Caco-2 (cell line): ENCODE measurements at places on chromosomes 5 and 9.

GRCh38 chr9:93205896-93206575, 22.1 kb downstream of the WNK2 start:
- no peak for DNase-seq

GRCh38 chr5:147530530-147531389, 20.9 kb upstream of the DPYSL3 start:
- no peak for DNase-seq

GRCh38 chr5:73674669-73675004, 48.6 kb downstream of the ARHGEF28 start:
- DNase-seq = no peak

- no peak for DNase-seq
These were observed 23.1 kb downstream of the ANP32B start for GRCh38 chr9:98006127-98006796.

DNA sequence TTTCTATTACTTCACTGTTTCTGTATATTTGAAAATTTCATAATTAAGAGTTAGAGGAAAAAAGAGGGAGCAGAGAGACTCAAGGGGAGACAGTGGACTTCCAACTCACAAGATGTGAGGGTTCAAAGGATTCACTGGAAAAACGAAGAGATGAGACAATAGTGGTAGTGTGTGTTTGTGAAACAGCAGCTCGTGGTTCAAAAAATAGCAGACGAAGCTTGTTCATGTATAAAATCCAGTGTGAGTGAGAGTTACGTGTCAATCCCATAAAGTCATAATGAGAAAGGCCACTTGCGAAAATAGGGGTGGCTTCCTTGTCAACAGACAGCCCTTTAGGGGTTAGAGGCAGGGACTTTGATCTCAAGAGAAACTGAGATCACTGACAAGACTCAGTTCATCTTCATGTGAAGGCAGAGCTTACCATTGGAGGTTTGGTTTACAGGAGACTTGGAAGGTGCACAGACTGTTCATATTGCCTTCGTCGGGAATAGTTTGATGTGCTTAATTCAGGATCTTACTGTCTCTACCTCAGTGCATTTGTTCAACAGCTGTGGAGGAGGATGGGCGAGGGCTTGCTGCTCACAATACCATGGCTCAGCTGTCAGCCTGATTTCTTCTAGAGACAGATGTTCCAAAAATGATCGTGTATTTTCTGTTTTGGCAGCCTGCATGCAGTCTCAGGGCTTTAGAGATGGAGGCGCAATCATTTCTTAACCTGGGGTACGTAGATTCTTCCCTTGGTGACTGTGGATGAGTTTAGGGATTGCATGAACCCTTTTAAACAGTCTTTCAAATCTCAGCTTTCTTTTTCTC, 105.7 kb upstream of the KLF9 start:
- DNase-seq = no peak

DNA sequence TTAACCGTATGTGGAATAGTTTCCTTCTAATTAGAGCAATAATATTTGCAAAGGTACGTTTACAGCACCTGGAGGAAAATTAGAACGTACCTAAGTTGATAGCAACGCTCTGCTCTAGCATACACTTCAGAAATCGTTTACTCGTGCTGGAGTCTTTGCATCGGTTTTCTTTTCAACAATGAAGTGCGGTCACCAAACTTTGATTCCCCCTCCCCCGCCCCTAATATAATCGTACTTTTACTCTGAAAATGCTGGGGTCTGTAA, 506 bp downstream of the ADAMTS19 start:
- DNase-seq = no peak

- DNase-seq = no peak
These were observed 32.3 kb upstream of the HTR4 start for GRCh38 chr5:148686660-148687059.

DNA sequence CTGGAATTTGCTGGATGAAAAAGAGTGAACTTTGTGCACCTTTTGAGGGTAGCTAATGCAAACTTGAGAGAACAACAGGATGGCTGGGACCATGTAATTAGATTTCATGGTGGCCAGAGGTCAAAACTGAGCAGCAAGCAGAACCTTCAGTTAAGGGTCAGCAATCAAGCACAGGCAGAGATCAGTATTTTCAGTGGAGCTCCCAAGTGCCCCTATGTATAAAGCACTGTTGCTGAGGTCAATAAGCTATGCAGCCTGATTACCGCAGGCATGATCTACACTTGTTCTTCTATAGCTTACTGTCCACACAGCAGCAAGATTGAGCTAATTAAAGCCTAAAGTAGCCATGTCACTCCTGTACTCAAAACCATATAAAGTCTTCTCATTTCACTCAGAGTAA, 62.1 kb upstream of the TMC1 start:
- no peak for DNase-seq

DNA sequence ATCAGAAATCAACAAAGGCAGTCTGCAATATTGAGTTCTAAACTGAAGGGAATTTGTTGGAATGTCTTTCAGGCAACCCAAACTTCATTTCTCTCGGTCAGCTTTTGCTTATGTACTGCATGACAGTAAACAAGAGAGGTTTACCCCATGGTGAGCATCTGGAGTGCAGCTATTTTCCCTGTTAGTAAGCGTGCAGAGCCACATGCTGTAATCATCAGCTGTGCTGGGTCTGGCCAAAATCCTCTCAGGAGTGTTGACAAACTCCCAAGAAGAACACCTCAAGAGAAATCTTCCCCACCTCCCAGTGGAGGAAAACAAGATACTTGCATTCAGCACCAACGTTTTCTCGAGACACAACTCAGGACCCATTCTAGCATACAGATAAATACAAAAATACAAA, 83.6 kb upstream of the ADAMTSL1 start:
- no peak for DNase-seq

DNA sequence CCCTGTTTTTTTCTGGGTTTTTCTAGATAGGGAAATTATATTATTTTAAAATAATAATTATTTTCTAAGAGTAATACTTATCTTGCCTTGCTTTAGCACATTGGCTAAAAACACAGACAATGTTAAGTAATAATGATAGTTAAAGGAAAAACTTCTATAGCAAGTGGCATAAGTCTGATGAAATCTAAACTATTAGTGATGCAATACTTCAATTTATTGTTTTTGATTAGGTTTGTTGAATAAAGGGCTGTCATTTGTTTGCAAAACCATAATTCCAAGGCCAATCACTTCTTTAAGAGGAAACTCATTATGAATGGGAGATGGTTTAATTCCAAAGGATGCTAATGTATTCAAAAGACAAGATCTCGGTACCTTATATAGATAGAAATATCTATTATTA, 293.8 kb upstream of the FBXL7 start:
- no peak for DNase-seq

DNA sequence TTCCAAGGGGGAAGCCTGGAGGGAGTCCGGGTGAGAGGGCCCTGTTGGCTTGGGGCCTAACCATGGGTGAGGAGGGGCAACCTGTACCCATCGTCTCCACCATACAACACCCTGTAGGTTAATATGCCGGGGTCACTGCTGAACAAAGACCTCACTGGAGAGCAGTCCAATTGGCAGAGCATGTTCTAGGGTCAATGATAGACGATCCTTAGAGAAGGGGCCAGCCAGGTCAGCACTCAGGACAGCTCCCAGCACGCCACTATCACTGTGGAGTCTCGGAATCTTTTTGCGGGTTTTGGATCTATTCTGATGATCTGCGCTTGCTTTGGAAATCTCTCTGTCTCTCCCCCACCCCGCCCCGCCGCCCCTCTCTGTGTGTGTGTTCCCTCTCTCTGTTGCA, 218.4 kb upstream of the MVB12B start:
- DNase-seq = no peak

DNA sequence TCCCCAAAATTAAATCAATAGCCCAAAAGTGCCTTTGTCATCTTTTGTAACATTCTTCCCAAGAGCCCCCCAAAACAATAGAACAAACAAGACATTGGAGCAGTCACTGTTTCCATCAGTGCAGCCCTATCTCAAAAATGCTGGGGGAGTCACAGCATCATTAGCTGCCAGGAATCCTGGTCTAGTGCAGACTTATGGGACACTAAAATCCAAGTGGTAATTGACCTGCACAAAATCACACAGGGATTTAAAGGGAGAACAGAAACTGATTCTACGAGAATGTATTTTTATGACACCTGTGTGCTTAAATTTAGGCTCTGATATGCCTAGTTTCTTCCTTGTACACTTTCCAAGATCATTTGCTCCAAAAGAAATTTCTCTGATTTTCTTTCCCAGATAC, 172.9 kb downstream of the GLIS3 start:
- DNase-seq = no peak

DNA sequence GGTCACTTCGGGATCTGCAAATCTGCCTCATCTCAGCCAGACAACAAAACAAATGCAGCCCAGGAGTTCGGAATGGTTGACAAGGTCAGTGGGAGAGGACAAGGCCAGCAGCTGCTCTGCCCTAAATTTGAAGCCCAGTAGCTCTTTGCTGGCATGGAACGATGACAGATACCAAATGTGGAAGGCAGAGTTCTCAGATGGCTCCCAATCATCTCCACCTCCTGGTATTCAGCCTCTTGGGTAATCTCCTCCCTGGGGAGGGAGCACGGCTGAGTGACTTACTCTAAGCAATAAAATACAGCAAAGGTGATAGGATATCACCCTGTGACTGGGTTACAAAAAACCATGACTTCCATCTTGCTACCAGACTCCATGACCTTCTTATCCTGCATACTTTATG, 172.8 kb downstream of the ENTREP1 start:
- DNase-seq = no peak

DNA sequence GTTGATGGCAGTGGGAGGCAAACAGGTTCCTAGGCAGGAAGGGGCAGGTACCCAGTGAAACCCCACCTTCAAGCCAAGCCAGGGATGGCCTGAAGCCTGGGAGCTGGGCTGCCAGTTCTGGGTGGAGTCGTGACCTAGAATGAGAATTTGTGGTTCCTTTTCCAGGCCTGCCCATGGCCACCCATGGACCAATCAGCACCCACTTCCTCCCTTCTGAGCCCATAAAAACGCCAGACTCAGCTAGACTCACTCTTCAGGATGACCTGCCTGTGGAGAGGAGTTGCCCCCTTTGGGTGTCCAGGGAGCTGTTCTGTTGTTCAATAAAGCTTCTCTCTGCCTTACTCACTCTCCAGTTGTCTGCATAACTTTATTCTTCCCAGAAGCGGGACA, 144.0 kb upstream of the MRPS30 start:
- no peak for DNase-seq

DNA sequence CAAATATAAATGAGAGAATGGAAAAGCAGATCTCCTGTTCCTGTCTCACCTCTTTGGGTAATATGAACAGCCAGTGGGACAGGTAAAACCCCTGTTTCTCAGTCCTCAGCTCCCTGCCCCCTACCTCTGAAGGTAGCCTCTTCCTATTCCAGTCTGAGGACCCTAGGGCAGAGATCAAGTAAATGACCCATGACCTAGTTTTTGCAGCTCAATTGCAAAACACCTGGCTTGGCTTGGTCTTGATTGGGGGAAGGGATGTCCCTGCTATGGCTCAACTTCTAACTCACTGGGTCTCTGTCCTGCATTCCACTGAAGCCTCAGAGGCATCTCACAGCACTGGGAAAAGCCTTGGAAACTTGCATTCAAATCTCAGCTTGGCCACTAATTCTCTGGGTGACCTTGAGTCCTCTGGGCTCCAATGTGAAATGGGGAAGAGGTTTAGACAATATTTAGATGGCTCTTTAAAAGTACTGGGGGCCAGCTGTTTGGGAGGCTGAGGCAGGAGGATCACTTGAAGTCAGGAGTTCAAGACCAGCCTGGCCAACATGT, 1.6 kb upstream of the GALT start:
- DNase-seq = peak; percentile 81

DNA sequence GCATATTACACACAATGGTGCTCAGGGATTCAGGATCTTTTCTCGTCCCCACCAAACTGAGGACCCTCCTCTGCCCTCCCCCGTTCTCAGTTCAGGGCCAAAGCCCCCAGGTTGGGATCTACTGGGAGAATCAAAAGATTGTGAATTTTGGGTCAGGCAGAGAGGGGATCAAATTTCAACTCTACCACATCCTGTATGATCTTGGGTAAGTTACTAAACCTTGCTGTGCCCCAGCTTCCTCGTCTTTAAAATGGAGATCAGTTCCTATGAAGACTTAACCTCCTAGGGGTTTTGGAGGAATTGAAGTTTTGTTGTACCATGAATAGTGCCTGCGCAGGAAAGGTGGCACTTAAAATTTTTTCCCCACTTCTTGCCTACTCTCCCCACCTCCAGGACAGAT, 62.4 kb downstream of the RAI14 start:
- no peak for DNase-seq

- DNase-seq = no peak
These were observed 360.1 kb upstream of the RIOK2 start for GRCh38 chr5:97543166-97543565.

DNA sequence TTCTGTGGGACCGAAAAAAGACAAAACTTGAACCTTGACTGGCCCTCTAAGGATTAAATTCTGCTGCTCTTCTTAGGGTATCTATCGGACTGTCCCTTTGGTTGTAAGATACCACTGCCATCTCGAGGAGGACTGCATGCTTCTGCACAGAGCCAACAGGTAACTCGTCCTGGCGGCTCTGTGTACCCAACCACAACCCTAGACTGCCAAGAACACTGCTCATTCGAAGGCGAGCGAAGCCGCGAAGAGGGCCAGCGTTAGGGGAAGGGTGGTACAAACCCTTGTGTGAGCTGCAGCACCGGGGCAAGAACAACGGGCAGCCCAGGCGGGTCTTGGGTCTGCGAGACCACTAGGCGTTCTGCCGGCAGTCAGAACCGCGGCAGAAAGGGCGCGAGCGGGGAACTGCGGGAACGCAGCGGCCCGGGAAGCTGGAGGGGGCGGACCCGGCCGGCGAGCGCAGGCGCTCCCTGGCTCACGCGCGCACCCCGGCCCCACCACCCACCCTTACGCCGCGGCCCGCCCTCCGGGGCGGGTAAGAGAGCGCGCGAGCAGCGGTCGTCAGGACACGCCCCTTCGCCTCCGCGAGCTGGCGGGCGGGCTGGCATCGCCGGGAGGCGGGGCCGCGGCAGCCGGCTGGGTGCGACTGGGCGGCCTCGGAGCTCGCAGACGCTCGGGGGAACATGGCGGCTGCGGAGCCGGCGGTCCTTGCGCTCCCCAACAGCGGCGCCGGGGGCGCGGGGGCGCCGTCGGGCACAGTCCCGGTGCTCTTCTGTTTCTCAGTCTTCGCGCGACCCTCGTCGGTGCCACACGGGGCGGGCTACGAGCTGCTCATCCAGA, at the start of gene ISOC1:
TSS of gene ISOC1 (plus strand) at position 663 of the 837 bp plus-strand sequence. CDS start at position 681, 18 bp downstream.
- peak; percentile 95 for DNase-seq

GRCh38 chr5:157862183-157862851, 3.4 kb upstream of the CLINT1 start:
- no peak for DNase-seq

DNA sequence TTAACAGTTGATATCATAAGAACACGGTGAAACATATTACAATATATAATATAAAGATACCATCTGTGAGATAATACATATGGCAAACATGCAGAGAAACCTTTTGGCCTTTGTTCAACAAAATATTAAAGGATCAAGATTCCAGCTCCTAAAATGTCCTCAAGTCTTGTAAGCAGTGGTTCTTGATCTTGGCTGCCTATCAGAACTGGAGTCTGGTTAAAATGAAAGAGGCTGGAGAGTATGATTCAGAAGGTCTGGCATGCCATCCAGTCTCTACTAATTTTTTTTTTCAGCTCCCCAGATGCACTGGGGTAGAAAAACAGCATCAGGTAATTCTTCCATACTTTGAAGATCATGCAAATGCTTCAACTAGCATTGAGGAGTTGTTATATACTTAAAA, 83.2 kb downstream of the TNC start:
- DNase-seq = no peak

GRCh38 chr9:27352457-27353165, 55.7 kb upstream of the EQTN start:
- DNase-seq = no peak

GRCh38 chr5:93191035-93191817, 389.8 kb downstream of the NR2F1-AS1 start:
- DNase-seq = no peak

- no peak for DNase-seq
These were observed 805.3 kb downstream of the TLE1 start for GRCh38 chr9:80883826-80884579.
